ENCODE measurements at places on chromosomes 3 and 15.

- DNase-seq, result no peak
Measured at GRCh38 chr3:152828075-152828840, 6.7 kb upstream of the P2RY1 start.

DNA sequence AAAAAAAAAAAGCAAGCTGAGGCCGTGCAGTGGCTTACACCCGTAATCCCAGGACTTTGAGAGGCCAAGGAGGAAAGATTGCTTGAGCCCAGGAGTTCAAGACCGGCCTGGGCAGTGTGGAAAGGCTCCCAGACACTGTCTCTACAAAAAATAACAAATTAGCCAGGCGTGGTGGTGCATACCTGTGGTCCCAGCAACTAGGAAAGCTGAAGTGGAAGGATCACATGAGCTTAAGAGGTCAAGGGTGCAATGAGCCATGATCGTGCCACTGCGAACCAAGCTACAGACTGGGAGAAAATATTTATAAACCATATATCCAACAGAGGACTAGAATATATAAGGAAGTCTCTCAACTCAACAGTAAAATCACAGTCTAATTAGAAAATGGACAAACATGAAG lies 10.0 kb downstream of the KLHDC8B start:
- DNase-seq, result no peak

DNA sequence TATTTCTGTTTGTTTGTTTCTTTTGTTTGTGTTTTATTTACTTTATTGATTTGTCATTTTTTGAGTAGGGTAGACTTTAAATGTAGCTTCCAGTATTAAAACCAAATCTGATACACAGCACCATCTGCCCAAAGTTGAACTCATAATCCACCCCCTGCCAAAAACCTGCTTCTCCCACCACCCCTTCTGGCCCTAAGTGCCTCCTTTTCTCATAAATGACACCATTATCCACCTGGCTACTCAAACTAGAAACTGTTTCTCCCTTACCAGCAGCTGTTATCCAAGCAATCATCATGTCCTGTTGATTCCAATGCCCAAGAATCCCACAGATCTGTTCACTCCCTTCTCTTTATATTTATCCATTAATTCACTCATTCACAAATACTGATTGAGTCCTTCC lies 21.8 kb upstream of the PTX3 start:
- no peak for DNase-seq

DNA sequence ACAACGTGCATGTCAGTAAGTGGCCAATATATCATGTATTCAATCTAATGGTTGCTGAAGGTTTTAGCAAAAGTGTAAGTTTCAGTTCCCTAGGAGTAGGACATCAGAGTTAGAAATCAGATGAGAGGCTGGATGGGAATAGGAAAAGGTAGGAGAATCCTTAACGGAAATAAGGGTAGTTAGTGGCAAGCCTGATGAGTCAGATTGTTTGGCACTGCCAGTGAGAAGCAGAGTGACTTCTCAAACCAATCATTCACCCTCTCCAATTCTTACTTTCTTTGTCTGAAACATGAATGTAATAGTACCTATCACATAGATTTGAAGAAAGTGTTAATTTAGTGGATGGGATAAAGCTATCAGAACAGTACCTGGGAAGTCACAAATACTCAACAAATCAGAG lies 894.0 kb downstream of the NTRK3 start:
- DNase-seq, result no peak

Data from stimulated activated CD4-positive, alpha-beta T cell treated with anti-CD3 and anti-CD28 coated beads, Interleukin-12 subunit alpha, Interleukin-12 subunit beta, amount 100 ng/mL, for 4 hours (primary cell).